Germinal center (tissue), 1 donor: ENCODE measurements at places on chromosomes 1 and 21.

- DNase-seq, result no peak
Observed at GRCh38 chr1:228697207-228698016, 37.9 kb upstream of the RHOU start.

DNA sequence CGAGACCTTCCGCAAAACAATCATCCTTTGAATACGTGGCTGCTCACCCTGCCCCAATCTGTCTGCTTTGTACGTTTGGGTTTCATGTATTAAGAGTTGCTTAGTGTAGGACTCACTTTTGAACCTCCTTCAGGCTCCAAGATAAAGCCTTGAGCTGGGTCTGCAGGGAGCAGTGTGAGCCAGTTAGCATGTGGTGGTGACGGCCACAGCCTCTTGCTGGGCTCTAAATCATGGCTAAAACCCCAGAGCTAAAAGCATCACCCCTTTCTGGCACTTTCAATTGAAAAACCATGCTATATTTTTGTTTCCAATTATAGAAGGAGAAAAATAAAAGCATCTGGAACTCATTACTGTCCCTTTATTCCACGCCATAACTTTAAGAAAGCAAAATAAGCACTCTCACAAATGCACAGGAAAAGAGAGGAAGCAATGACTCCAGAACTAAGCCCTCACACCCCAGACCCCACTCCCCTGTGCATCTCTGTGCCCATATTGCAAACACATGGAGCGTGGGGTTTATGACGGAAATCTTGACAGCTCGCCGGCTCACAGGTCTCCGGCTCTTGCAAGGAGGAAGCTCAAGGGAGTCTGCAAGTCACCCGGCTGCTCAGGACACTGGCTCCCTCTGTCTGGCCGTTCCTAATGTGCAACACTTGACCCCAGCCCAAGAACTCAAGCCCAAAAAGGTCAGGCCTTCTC lies 135.5 kb downstream of the MIS18A start:
- no peak for DNase-seq

DNA sequence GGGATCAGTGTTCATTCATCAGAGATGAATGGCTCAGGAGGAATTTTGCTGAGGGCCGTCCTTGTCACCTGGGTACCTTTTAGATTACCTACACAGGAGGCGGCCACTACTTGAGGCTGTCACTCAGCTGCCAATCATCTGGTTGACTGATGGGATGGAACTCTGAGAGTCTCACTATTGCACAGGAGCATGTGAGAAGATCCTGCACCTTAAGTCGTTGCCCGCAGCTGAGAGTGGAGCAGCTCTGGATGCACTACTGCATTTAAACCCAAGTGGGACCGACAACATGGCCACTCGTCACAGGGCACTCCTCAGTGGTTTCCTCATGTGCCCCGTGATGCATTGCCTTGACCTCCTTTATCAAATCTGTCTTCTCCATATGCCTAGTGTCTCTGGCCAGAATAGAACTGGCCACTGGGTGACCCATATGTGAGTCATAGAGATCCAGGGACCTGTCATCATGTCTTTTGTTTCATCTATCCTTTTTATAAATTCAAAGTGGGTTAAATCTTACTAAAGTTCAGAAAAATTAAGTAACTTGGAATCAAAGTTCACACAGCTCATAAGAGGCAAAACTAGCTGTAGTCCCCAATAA lies 165.5 kb downstream of the ZSCAN20 start:
- DNase-seq, result no peak

DNA sequence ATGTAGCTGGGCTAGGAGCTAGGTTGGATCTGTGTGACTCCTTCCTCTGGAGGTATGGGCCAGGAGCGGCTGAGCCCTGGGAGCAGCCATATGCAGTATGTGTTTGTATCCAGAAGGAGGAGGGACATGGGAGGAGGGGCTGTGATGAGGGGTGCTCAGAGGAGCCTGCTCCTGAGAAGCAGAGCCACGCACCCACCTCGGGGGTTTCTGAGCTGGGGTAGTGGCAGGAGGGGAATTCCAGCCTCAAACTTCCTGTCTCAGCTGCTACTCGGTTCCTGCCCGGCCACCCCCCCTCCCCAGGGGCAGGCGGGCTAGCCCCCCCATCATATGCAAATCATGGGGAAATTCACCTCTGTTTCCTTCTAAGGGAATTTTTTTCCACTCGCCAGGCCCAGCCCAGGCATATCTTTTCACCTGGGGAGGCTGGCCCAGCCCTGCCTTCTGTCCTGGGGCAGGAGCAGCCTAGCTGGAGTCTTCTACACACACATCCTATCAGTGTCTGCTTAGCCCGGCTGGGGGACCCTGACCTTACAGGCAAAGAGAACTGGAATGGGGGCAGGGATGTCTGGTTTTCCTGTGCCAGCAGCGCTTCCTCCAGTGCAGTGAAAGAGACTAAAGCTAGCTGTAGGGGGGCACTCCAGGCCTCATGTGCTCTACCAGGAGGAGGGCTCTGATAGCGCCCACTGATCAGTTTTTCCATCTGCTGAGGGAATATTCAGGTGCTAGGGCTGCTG lies 3.0 kb downstream of the ZC3H12A start:
- DNase-seq, result peak; percentile 88

DNA sequence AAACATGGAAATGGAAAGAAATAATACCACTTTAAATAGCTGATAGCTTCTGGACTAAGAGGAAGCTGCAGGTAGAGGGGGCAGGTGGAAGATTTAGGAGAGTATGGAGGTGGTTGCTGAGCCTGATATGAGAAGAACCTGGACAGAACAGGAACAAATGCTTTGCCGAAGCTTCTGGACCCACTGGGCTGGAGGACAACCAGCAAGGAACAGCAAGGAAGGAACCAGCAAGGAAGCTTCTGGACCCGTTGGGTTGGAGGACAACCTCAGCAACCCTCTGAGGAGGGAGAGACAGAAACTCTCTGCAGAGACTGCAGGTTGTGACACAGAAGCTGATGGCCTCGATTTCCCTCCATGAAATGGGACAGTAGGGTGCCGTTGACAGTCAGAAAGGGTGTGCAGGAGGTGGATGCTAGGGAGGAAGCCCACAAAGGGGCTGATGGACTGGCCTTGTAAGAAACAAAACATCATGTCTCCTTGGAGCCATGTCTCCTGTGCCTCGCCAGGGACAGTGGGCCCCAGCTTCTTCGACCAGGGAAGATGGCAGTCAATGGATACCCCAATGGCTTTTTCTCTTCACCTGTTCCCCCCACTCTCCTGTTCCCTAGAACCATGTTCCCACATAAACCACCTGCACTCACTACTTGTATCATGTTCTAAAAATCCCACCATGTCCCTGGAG lies 8.3 kb upstream of the WNT3A start:
- DNase-seq, result no peak

DNA sequence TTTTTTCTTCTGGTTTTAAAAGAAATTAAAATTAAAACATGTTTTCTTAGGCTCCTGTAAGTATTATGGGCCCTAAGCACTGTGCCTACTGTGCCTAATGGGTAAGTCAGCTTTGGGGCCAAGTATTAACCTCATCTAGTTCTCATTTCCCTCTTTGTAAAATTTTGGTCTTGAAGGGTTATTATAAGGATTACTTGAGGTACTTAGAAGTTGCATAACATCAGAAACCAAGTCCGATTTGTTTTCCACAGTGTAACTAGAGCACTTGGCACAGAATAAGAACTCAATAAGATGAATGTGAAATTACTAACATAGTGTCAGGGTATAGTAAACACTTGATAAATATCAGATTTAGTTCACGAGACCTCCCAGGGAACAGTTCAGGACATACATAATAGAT lies 16.4 kb upstream of the OSBPL9 start:
- no peak for DNase-seq

GRCh38 chr1:1788646-1789431 lies 10.6 kb upstream of the NADK start:
- no peak for DNase-seq

GRCh38 chr1:164733734-164734133 lies 174.8 kb downstream of the PBX1 start:
- no peak for DNase-seq

- no peak for DNase-seq
Observed at GRCh38 chr1:43912607-43913006, 21.0 kb upstream of the ARTN start.

DNA sequence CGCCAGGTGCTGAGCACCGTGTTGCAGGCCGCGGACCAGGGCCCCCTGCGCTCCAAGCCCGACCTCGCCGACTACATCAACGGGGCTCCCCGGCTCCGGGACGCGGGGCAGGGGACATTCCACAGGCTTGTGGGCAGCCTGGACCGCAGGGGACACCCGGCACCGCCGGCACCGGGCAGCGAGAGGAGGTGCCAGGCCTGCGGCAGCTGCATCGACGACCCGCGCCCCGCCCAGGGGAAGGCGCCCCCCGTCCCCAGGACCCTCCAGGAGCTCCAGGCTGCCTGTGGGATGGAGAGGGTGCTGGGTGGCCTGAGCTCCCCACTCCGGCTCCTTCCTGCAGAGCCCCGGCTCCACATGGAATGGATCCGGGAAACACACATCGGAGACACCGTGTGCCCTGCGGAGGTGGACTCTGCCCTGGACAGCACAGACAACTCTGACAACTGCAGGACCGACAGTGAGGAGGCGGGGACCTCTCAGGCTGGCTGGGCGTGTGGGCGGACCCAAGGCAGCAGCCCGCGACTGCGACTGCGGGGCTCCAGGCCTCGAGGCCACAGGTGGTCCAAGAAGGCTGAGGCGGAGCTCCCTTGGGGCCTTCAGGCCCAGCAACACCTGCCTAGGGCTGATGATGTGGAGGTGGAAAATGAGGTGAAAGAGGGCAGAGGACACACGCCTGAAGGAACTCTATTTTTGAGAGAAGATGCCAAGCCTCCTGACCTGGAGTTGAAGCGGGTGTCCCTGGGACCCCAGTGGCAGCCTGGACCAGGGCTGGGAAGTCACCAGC lies 22.8 kb downstream of the KIAA1614 start:
- peak; percentile 85 for DNase-seq

DNA sequence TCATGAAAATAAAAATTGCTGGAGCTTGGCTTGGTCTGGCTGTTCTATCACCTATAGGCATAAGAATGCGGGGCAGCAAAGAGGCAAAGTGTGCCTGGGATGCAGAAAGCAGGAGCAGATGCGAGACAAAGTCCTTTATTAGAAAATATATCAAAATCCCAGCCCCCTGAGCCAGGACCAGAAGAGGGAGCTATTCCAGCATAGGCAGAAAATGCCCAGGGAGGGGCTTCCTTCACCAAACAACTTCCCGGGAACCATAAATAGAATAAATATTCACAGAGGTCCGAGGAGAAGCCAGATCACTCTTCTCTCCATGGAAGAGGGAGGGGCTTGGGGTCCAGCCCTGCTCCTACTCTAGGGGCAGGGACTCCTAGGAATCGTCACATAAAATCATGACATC lies 5.0 kb downstream of the PPOX start:
- no peak for DNase-seq

GRCh38 chr1:70459496-70460225 lies 48.6 kb downstream of the CTH start:
- no peak for DNase-seq

- no peak for DNase-seq
Observed at GRCh38 chr1:84412316-84412942, 14.1 kb downstream of the DNASE2B start.

DNA sequence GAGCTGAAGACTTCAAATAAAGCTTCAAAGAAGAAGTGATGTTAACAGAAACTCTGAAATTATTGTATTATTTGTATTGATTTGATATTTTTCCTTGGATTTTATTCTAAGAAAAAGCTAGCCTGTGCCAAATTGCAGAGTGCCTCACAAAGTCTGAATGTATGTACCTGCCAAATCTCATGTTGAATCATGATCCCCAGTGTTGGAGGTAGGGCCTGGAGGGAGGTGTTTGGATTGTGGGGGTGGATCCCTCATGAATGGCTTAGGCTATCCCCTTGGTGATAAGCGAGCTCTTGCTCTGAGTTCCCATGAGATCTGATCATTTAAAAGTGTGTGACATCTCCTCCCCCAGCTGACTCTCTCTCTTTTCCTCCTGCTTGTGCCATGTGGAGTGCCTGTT lies 43.6 kb downstream of the ACKR1 start:
- no peak for DNase-seq

DNA sequence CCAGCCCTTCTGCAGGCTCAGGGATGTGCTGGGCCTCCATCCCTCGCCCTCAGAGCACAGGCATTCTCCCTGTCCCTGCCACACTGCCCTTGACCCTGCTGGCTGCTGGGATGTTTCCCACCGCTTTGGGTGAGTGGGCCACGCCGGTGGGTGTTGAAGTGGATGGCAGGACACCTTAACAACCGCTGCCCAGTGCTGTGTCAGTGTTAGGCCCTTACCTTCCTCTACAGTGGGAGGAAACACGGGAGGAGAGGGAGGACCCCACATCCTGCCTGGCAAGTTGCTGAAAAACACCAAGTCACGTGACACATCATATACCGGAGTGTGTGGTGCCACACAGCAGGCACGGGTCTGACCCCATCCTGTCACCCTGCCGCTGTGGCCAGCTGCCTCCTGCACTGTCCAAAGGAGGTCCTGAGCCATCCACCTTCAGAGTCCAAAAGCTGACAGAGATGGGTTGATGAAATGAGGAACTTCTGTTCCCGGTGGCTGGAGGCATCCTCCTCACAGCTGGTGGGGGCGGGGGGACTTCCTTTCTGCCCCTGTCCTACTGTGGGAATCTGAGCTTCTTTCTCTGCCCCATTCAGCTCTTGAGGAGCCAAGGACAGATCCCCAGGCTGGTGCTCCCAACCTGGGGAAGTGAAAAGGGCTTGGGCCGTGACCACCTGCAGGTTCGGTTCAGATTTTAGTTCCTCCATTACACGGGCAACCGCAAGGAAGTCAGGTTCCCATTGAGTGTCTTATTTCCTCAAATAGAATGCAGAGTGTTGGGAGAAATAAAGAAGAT lies 3.2 kb upstream of the THEMIS2 start:
- DNase-seq, result peak; percentile 53

- DNase-seq, result no peak
Observed at GRCh38 chr1:186984959-186985358, 156.2 kb downstream of the PLA2G4A start.

DNA sequence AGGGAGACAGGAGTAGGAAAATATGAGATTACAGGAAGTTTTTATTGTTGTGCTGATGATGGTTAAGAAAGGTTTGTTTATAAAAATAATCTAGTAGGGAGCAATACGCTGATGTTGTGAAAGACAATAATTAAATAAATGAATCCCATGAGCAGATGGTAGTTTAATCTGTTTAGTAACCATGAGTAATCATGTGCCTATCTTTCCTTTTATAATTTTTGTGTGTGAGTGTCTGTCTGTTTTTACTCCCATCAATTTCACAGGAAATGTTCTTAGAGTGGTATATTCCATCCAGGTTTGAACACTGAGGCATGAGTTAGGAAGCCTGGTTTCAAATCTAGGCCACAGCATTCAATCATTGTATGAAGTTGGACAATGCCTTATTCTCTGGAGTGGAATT lies 180.5 kb downstream of the OLFM3 start:
- DNase-seq, result no peak

GRCh38 chr1:166627558-166627957 lies 211.7 kb upstream of the POGK start:
- DNase-seq, result no peak

DNA sequence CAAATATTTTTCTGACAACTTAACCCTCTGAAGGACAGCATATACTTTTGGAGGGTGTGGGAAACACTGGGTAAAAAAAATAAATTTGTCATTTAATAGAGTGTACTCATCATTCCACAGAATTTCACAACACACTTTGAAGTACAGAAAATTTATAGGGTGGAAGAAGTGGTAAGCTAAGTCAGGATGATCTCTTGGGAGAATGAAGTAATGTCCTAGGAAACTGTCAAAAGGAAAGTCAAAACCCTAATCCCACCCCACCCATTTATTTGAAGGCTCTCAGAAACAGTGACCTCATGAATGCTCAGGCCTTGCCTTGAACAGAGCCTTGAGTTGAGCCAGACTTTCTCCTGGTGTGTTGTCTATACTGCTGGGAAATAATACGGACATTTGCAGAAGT lies 7.3 kb upstream of the UAP1 start:
- no peak for DNase-seq

- no peak for DNase-seq
Observed at GRCh38 chr1:154745750-154746425, 124.2 kb downstream of the KCNN3 start.
